H9 (cell line): ENCODE measurements at places on chromosomes 1 and 21.

DNA sequence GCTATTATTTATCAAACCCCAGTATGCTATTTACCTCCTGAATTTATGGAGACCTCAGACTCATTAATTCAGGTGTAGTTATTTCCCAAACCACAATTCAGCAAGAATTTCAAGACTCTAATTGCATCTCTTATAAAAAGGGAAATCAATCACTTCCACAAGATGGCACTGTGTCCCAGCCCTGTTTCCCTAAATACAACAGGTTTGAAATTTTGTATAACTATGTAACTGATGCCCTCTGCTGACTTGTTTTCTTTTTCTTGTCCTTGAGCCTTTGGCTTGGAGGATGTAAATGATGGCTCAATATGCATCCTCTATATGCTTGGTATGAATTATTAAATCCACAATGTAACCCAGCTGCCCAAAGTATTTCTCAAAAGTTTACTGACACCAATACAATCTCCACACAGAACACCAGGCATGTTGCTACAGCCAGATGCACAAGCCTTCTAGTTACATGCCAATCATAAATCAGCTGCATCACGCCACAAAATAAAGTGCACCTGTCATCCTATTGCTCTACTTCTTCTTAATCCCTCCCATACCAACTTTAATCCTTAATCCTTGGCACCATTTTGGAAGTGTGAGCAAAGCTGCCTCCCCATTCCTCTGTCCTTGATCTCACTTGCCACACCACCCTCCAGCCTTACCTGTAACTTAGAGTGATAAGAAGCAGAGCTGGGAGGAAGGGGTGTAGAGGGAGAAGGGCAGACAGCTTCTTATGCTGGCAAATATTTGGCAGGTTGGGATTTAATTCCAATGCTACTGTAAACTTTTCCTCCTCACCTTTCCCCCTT is 9.0 kb downstream of the C1orf105 start:
- DNase-seq, result no peak

GRCh38 chr1:37601441-37601840 is 5.7 kb upstream of the GNL2 start:
- no peak for DNase-seq

DNA sequence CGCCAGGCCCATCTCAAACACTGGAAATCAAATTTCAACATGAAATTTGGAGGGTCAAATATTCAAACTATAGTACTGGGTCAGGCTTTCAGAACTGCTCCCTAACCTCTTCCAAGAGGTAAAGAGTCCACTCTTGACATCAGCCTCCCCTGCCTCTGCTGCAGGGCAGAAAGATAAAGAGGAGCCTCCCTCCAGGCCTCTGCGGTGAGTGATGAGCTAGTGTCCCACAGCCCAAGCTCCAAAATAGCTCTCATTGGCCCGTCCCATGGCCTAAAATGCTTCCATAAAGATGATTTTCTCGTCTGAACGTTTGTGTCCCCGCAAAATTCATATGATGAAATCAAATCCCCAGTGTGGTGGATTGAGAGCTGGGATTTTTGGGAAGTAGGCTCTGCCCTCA is 33.7 kb upstream of the CCSAP start:
- DNase-seq, result no peak

DNA sequence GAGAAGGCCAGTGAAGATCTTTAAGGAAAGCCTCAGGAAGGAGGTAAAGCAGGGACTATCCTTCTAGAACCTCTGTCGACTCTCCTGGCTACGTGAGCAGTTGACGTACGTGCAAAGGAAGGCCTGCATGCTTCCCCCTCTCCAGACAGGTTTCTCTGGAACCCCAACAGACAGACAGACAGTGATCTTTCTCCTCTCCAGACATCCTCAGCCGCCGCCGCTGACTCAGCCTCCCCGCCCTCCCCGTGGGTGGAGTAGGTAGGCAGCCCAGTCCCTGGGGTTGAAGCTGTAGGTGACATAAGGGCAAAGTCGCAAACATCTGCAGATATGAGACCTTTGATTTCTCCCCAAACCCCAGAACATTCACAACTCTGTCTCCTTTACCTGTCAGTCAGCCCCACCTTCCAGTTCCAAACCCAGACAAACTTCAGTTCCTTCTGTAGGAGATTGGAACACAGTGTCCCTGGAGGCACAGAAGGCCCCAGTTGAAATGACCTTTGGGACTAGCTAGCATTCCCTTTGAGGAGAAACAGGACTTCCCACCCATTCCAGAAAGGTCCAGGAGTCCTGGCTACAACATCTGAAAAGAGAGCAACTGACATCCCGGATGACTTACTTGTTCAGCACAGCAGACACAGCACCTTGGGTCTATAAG is 146.0 kb upstream of the JUN start:
- DNase-seq, result no peak

GRCh38 chr1:171805395-171806115 is 24.1 kb downstream of the METTL13 start:
- DNase-seq, result no peak

GRCh38 chr1:45669859-45670655 is 16.3 kb downstream of the GPBP1L1 start:
- DNase-seq, result no peak

- no peak for DNase-seq
These were observed 185.0 kb downstream of the MATN1 start for GRCh38 chr1:30538226-30538992.

DNA sequence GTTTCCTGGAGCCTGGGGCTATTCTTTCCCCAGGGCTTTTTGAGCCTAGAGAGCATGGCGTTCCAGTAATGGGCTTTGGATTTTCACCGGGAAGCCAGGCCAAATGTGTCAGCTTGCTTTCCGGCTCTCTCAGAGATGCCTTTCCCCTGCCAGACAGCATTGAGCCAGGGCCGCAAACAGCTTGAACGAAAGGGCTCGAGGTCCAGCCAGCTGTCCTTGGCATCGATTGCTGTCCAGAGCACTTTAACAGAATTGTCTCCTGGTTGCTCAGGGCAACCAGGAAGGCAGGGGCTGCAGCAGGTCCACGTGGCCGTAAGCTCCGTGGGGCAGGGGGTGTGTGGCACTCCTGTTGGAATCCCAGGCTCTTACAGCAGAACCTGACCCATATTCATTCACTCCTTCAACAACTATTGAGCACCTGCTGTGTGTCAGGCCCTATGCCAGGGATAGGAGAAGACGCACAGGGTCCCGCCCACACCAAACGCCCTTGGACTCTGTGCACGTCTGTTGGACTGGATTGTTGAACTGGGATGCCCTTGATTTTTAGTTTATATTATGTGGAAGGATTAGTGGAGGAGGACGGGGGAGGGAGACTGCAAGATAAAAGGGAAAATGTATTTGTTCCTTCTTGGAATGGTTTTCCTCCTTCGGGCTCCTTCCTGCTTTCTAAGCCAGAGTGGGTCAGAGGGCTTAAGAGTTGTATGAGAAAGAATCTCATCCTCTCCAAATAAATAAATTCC is 38.7 kb upstream of the EFHD2 start:
- DNase-seq, result no peak

DNA sequence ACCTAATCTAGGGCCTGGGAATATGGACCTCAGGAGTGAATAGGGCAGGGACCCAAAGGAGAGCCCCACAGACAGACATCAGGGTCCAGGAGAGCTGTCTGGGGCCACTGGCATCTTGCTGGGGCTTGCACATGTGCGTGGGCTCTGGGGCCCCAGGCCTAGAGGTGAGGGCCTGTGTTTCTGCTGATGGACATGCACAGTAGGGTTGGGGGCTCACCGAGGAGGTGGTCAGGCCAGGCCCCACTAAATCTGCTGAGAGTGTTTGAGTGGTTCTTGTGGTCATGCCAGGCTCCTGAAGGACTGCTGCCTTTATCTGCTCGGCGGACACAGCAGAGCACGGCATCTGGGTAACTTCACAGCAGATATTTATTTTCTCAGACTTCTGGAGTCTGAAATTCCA is 87.4 kb downstream of the OBSCN start:
- no peak for DNase-seq

- peak; percentile 78 for DNase-seq
These were observed at the start of gene PLEKHN1 for GRCh38 chr1:966135-966703. TSS of gene PLEKHN1 (plus strand) at chr1:966482. CDS start at chr1:966532, 50 bp downstream.

DNA sequence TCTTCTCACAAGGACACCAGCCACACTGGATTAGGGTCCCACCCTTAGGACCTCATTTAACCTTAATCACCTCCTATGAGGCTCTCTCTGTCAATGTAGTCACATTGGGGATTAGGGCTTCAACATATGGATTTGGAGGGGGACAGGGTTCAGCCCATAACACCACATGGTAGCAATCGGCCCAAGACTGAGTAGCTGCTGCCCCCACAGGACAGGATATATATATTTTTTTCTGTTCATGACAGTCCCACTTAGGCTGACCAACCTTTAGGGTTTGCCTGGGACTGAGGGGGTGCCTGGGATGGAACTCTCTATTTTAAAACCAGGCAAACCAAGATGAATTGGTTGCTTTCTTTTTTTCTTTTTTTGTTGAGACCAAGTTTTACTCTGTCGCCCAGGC is 8.2 kb upstream of the ACTL8 start:
- no peak for DNase-seq

DNA sequence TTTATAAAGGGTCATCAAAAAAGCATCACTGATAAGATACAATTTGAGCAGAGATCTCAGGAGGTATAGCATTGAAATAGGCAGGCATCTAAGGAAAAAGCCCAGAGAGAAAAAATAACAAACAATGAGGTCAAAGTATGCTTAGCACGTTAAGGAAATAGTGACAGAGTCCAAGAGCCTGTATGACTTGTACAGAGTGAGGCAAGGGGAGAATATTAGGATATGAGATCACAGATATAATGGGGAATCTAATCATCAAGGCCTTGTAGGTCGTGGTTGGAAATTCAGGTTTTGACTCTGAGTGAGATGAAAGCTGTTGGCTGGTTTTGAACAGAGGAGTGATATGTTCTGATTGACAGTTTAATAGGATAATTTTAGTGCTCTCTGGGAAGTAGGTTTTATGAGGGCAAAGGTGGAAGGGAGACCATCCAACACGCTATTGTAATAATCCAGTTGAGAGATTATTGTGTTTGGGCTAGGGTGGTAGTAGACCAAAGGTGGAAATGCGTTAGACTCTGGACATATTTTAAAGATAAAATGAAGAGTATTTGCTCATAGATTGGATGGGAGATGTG is 644.6 kb upstream of the TMPRSS15 start:
- no peak for DNase-seq

GRCh38 chr1:975896-976683 is 5.8 kb downstream of the PERM1 start:
- peak; percentile 93 for DNase-seq

DNA sequence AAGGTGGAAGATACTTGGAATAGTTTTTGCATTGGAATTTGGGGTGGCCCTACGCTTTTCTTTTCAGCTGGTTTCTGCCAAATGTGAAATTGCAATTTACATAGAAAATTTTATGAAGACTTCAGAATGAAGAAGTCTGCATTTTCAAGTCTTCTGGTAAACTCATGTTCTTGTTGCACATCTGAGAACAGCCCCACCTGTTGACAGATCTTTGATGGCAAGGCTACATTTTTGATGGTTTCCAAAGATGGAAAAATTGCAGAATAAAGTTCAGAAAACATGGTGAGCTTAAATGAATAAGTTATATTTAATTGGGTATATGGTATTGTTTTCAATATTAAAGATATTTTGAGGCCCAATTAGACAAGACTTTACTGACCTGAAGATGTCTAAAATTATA is 25.4 kb downstream of the OLFM3 start:
- no peak for DNase-seq

DNA sequence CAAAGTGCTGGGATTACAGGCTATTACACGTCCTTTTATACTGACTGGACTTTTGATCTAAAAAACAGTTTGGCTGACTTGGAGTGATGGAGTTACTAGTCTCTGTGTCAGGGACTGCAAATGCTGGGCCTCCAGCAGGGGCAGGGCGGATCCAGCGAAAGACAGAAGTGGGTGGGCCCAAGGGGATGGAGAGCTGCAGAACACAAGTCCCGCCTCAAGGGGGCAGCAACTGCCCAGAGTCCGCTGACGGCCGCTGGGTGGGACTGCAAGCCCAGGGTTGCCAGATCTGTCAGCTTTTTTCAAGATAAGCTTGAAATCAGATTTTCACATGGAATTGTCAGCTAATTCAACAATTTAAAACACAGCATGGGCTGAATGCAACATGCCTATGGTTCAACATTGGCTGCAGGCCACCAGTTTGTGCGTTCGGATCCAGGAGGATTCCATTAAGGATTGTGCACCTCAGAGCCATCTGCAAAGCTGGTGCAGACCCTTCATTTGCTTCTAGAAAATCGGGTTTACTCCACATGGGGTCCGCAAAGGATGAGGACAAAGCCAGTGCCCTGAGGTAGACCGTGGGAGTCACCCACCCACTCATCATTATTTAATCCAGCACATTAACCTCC is 10.7 kb downstream of the STMN1 start:
- peak; percentile 92 for DNase-seq

DNA sequence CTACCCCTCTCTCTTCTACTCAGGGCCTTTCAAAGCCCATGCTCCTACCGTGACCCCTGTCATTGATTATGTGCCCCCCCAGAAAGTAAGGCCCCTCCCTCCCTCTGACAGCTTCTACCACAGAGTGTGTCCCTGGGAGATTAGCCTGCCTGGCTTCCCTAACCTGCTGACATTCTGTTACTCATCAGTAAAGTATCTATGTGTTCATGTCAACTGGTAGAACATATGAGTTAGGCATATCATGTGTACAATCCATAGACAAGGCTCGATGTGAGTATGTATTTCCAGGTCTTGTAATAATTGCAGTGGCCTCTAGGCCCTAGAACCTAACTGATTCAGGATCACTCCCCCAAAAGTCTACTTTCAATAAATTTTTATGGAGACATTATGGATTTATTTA is 120.0 kb downstream of the GIPC2 start:
- DNase-seq, result no peak

GRCh38 chr1:41305576-41306363 is 55.5 kb upstream of the FOXO6 start:
- peak; percentile 52 for DNase-seq

DNA sequence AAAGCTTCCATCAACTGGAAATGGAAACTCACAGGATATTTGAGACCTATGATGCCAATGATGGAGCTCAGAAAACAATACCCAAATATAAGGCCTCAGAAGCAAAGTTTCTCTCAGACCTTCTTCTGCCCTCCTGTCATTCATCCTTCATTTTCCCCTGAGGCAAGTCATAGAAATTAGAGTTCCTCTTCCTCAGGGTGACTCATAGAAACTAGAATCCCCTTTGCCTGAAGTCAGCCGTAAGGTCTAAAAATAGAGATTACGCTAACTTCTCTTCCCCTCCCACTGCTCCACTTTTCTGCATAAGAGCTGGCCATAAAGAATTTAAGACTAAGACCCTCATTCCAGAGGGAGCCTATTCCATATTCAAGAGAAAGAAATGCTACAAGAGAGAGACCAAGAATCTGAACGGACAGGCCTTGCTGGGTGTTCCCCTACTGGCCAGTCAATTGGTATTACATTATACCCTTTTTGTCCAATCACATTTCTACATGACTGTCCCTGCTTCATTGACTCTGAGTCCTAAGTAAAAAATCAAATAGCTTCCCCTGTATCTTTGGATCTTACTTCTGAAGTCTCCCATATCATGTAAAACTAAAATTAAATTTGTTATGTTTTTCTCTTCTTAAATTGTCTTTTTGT is 994.9 kb downstream of the ADGRL2 start:
- DNase-seq, result no peak

GRCh38 chr1:51669272-51669671 is 52.4 kb downstream of the OSBPL9 start:
- DNase-seq, result no peak

- DNase-seq, result no peak
These were observed 13.3 kb downstream of the TGFBR3 start for GRCh38 chr1:91872559-91873081.
